ENCODE measurements at places on chromosomes 1 and 21. TPM values are rescaled to one million over a fixed set of nuclear protein-coding genes. Genes with fewer than 3 reads are reported as not detected.
A peak's percentile ranks its signal among the peaks of the same experiment; 100 is the strongest.

- no peak for DNase-seq
Measured at GRCh38 chr1:200231787-200232231, 178.0 kb downstream of the ZNF281 start.

GRCh38 chr1:101781201-101781831 is 215.4 kb downstream of the OLFM3 start:
- DNase-seq: no peak

DNA sequence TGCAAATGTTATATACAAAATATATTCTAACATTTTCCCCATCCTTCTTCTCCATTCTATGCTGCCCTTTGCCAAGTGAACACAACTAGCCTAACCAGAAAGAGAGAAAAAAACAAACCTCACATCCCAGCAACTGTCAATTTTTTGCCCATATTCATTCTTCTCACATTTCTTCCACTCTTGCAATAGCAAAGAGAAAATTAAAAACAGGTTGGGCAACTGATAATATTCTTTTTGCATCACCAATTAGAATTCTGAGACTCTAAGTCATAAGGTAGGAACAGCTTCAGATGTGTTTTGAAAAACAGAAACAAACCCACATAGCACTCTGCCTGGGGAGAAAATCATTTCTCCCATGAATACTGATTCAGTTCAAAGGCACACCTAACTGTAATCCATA is 25.2 kb upstream of the EXO1 start:
- DNase-seq: no peak

DNA sequence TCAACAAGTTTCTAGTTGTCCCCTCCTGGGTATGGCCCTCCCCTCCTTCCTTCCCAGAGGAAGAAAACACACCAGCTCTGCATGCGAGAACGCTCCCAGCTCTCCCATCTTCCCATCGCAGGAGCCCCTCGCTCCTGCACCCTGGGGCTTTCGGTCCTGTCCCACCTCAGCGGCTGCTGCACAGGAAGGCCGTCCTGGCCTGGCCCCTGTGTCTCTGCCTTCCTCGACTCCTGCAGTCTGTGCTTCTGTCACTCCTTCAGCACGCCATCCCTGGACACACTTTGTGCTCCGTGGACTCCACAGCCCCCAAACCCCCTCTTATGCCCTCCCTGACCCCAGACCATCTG is 23.2 kb downstream of the KRTAP10-1 start:
- DNase-seq: no peak

GRCh38 chr1:145845144-145845513 is 301 bp upstream of the NUDT17 start:
- DNase-seq: no peak

PROK1 gene
- not detected for total RNA-seq

FMO1 gene
- not detected for total RNA-seq

- DNase-seq: no peak
Measured at GRCh38 chr1:109659145-109659544, 3.2 kb downstream of the GSTM4 start.

CKS1B gene
- 211 TPM for total RNA-seq

RAB7B gene
- total RNA-seq: 4.4 TPM

DNA sequence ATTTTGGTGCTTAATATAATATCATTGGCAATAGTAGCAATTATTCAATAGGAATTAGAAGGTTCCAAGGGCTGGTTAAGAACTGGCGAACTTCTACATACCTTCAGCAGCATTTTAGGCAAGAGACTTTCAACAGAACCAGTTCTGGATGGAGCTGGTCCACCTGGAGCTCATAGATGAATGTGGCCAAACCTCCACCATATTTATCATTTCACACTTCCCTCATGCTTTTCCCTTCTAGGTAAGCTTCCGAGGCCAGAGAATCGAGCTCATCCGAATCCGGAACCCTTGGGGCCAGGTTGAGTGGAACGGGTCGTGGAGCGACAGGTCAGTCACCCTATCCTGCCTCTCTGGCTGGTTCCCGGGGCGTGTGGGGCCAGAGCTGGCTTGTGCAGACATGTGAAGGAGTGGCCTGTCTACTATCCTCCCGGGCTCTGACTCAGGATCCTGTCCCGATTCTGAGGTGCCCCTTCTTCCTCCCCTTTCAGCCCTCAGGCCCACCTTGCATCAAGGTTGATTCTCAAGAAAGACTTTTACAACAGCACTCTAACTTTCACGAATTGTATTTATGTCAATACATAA is 24.7 kb downstream of the CAPN9 start:
- DNase-seq: no peak

DNA sequence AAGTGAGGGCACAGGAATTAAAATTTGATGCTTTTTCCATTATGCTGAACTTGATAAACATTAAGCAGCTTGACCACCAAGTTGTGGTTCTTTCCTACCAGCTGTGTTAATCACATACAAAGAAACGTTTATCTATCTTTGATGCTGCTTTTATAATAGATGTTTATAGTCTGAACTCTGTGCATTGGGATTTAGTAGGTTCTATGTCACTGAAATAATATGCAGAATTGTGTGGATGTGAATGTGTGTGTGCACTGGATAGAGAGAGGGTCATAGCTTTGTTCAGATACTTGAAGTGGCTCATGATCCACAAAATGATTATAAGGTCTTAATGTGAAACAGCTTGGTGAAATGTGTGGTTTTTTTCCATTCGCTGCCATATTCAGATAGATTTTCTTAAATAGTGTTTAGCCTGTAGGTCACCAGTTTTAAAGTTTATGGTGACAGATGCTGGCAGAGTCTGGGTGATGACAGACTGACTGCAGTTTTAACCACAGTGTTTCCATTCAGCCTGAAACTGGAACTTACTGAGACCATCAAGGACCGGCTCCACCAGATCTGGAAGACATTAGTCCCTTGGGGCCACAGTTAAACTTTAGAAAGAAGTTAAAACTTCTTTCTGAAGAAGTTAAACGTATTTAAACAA is 10.2 kb downstream of the DDI2 start:
- DNase-seq: no peak

DNA sequence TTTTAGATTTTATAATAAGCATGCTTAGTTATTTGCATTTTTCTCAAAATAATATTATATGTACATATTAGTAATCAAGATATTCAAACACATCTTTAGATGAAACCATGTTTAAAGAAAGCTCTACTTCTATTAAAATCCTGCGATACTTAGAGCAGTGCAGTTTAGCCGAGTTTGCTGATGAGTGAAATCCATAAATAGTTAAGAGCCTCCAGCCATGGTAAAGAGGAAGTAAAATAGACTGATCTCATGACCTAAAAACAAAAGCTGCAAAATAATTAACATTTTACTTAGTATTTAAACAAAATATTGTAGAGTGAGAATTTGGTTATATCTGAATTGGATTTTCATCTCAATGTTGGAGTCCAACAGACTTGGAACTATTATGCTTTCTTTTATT is 147.4 kb upstream of the NRIP1 start:
- DNase-seq: no peak

DNA sequence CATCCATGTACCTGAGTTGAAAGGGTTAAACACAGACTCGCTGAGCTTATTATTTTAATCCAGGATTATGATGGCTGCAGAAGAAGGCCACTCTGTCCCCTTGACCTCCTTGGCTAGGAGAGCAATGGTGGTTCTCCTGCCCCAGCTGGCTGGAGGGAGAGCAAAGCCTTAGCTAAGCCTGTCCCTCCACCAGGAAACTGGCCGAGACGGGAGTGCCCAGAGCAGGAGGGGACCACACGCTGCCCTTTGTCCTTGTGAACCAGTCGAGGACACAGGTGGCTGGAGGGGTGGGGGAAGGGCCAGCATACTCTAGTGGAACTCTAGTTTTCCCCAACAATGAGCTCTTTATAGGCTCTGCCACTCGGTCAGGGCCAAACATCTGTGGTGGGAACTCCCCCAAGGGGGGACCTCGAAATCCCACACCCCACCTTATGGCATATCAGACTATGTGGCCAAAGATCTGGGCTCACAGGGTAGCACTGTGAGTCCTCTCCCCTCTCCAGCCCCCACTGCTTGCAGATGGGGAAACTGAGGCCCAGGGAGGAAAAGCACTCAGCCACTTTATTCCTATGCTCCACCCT is 12.9 kb downstream of the KIAA1614 start:
- no peak for DNase-seq

DNA sequence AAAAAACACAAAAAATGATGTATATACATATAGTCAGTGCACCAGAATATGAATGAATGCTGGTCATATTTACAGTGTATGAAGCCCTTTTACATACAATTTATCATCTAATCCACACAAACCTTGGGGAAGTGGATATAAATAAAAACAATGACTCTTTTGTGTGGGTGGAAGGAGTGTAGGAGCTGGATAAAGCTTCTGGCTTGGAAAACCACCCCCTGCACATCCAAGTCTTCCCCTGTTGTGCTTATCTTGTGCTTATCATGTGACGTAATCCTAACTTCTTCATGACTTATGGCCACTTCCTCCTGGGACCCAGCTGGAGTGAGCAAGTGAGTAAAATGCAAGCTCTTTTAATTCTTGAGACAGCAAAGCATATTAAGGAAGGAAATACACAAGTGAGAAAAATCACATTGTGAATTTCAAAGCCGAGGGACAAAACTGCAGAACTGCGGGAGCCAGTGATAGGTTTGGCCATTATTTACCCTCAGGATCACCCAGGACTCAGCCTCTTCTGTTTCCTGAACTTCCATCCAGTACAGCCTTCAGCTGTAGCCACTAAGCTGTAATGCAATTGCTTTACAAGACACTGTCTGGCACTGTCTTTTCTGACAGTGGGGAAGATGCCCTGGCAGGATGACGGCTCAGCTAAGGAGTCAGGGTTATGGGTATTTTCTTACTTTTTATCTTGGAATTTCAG is 104.0 kb upstream of the PPM1J start:
- DNase-seq: no peak

GRCh38 chr1:72060466-72061245 is 221.7 kb downstream of the NEGR1 start:
- DNase-seq: no peak

FAM163A gene
- total RNA-seq: not detected

NOTCH2NLA gene
- total RNA-seq: 25.4 TPM

DNA sequence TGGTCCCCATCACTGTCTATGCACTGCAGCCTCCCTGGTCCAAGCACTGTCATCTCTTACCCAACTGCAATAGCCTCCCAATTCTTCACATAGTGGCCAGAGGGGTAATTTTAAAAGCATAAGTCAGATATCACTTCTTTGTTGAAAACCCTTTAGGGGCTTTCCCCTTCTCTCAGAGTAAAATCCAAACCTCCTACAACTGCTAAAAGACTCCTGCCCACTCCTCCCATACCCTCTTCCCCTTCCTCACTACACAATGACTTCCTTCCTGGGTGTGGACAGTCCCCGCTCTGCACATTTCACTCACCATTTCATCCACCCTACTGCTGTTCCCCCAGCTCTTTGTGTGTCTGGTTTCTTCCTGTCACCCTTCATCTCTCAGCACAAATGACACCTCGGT is 8.3 kb downstream of the MCOLN2 start:
- DNase-seq: no peak

DNA sequence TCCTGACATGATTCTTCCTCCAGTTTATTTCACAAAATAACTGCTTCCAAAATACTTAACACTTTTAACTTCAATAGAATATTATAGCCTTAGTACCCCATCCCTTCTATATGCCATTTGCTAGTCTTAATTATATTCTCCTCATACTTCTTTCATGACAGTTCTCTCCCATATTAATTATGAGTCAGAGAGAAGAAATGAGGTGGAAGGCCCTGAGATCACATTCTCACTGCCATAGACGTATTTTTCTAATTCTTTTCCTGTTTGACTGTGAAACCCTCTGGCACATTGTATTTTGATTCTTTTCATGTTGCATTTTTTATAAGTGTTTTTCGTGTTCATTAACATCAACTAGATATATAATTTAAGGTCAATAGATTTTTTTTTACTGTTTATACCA is 88.4 kb downstream of the GTF2B start:
- no peak for DNase-seq

DNA sequence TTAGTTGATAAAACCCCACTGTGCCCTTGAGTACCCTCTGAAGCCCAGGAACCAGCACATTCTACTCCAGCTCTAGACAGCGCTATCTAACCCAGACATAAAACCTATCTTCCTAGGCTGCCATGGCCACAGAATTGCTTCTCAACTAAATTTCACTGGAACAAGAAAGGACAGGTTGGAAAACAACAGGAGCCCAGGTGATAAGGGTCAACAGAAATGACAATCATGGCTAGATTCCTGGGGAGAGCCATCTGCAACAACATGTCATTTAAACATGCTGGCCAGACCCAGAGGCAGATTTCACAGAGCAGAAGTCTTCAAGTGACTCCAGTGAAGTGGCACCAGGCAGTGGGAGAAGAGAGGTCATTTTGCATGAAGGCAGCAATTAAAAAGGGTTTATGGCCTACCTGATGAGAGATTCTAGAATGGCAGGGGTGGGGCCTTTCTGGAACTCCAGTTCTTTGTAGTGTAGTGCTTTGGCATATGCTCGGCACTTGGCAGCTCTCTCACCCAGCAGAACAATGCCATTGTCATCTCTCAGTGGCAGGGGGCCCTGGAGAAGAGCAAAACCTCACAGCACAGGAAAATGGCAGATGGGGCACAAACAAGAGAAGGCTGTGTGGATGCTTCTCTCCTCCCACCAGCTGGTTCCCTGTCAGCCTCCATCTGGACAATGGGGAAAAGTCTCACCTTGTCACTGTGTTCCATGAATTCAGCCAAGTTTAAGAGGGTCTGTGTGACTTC is 9.9 kb downstream of the ANGPTL7 start:
- no peak for DNase-seq

DNA sequence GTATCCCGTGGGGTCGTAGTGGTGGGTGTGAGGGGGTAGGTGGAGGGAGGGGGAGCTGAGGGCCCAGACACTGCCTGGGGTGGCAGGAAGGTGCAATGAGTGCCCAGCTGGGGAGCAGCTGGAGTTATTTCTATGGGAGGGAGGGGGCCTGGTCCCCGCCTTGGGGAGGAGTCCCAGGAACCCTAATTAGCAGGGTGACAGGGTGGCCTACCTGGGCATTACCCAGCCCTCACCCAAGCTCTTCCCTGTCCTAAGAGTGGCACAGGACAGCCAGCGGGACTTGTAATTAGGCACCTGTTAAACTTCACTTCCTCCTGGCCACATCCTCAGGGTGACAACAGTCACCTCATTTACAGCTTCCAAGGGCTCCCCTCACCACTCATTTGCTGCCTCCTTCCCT is at the start of gene VSIG8:
Gene VSIG8 (minus strand): TSS at position 101 of the 400 bp plus-strand sequence. CDS start 136 bp downstream, outside the sequence.
- no peak for DNase-seq

- no peak for DNase-seq
Measured at GRCh38 chr21:44005593-44005992, 6.5 kb upstream of the TRAPPC10 start.

DNA sequence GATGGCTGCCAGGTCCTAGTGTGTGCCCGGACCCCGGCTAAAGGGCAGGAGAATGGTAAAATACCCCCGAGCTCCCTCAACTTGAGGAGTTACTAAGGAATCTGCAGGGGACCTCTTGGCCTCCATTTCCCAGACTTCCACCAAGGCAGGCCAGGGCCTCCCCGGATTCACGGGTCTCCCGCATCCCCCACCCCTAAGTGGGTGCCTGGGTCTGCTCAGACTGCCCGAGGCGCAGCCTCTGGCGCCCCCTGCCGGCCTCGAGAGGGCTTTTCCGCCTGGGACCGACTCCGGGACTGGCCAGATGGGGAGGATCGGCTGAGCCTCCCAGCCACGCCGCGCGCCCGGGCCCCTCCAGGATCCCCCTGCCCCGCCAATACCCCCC is 1.7 kb downstream of the PLEKHG5 start:
- DNase-seq: peak; percentile 77
